ENCODE measurements at places on chromosomes 16 and 17. TPM values are rescaled to one million over a fixed set of nuclear protein-coding genes. Genes with fewer than 3 reads are reported as not detected.

The MYH3 gene
- total RNA-seq, result 0.45 TPM

The PPL gene
- 53.9 TPM for total RNA-seq

The SLC12A3 gene
- not detected for total RNA-seq

The KRT24 gene
- total RNA-seq, result not detected

The IGF2BP1 gene
- 5.0 TPM for total RNA-seq

The RPL23 gene
- 638 TPM for total RNA-seq

The CYB5B gene
- 99.4 TPM for total RNA-seq

All from fibroblast of the aortic adventitia (primary cell).